ENCODE measurements at places on chromosomes 1 and 21.
A peak's percentile ranks its signal among the peaks of the same experiment; 100 is the strongest.

DNA sequence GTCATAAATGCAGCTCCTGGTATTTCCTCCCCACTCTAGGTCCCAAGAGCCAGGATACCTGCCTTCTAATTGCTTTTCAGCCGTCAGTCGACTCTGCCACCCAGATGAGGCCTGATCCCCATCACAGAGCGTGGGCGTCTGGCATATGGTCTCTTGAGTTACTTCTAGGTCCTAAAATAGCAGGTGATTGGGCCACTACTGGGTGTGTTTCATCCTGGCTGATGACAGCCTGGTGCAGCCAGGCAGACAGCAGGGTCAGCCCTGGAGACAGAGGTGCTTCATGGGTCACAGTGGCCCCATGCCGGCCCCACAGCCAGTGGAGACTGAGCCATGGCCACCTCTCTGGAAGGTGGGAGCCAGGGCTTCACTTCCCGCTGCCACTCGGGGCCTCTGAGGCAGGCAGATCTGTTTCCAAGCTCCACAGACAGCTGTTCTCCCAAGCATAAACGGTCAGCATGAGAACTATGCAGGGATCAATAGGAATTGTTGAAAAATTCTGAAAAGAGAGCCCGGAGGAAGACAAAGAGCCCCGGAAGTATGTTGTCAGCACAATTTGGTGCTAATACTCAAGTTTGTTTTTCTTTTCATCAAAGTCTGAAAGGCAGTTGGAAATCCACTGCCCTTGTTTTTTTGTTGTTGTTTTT is 83.0 kb downstream of the MAN1C1 start:
- DNase-seq = peak; percentile 45

- no peak for DNase-seq
Observed at GRCh38 chr1:106846656-106847055, 209.8 kb upstream of the PRMT6 start.

DNA sequence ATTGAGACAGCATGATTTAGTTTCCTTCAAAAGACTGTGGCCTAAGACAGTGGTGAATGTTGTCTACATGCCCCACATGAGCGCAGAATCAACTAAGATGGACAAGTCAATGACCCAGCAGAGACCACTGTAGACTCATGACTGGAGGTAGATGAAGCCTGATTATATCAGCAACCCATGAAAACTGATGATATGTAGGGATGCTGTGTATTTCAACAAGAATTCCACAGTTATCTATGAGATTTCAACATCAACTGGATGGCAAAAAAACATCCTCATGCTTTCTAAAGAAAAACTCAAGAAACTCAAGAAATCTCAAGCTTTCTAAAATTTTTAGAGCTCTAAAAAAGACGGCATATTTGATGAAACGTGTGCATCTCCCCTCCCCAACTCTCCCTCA is 413.9 kb upstream of the LYPLAL1 start:
- no peak for DNase-seq

DNA sequence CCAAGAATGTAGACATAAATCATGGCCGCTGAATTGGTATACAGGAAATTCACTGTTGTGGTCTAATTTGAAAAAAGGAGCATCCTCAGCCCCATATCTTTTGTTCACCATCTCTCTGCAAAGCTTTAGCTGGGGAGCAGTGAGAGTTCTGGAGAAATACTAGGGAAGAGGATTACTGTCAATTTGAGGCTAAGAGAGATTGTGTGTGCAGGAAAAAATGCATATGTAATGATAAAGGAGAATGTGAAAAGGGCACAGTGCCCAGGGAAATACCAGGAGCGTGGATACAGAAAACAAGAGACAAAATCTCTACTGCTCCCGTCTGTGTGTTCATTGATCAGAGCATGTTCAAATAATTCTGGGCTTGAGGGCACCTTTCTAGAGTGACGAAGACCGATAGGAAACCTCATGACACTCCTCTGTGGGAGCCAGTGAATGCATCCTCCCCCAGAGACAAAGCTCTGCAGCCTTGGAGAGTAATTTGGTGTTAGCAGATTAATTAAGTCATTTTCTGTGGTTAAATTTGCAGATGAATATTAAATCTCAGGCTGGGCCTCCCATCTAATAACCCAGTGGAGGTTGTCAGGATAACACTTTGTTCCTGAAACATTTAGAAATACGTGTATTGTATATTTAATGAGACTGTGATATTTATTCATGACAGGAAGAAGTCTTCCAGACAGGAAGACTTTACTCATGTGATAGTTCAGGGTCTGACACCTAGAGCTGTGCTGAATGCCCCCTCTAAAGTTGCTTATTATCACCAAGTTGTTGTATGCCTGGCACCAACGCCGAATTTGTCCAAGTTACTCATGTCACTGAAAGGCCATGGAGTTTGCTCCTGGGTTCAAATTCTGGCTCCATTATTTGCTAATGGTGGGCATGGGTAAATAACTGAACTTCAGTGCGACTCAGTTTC is 287.3 kb upstream of the SGIP1 start:
- DNase-seq = no peak

- no peak for DNase-seq
Observed at GRCh38 chr1:26177182-26177684, at the start of gene CNKSR1. Gene CNKSR1, plus strand, starts transcription at chr1:26177491. Its CDS starts 57 bp downstream, at chr1:26177548.

DNA sequence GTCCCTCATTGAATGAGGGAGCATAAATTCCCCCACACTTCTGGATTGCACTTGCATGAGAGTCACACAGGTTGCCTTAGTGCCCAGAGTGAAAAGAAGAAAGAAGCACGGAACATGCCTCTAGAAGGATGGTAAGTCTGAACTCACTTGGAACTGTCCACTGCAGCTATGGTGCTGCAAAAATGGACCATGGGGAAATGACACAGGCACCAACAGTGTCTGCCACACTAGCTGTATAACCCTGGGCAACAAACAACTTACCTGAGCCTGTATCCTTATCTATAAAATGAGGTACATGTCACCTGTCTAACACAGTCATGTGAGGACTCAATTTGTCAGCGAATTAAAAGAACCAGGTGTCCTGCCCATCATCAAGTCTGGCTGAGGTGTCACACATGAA is 50.7 kb downstream of the PALMD start:
- no peak for DNase-seq

DNA sequence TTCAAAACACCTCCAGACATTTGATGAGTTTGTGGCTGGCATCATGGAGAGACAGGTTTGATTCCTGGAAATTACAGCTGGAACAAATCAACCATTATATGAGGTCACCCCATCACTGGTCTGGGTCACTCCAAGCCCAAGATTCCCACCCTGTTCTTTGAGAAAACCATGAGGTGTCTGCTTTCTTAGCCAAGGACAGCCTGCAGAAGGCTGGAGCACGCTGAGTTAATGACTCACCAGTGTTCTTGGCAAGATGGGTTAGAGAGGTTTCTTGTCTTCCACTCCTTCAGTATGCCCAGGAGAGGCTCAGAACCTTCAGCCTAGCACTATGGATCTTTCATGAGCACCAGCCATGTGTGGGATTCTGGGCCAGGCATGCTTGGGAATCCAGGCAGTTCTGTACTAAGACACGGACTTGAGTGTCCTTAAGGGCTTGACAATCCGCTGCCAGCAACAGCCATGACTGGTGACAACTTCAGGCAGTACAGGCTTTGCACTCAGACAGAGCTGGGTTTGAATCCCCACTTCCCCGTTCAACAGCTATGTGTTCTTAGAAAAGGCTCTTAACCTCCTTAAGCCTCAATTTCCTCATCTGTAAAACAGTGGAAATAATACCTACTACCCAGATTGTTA is 43.9 kb downstream of the GRHL3 start:
- no peak for DNase-seq

DNA sequence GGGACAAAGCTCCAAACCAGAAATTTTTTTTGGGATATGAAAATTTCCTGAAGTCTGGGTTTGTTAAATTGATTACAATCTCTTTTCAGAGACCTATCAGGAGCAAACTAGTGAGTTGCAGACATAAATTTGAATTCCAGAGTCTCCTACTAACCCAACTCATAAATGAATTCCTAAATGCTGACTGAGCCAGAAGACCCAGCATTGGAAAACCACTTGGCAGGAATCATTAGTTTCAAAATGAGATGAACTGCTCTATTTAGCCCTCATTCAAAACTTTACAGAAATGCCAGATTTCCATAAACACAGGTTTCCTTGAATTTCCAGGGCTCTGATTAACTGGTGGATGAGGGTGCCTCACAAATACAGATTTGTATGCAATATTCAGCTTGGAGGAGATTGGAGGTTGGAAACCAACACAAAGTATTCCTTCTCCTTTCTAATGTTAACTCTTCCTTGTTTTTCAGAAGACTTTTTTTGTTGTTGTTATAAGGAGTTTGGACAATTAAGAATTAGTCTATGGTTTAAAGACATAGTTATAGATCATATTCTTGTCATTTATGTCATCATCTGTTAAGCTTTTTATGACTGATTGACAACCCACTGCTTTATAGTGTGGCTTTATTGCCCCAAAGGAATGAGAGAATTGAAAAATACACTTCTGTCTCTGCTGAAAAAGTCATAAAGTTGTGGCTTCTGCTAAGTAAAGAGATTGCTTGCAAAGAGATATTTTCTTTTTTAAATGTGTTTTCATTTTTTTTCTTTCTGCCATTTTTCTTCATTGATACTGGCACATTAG is 222.8 kb downstream of the HLX start:
- no peak for DNase-seq

GRCh38 chr1:246769306-246769705 is 45.1 kb downstream of the SCCPDH start:
- no peak for DNase-seq

GRCh38 chr1:183753464-183753891 is 51.4 kb upstream of the RGL1 start:
- no peak for DNase-seq

DNA sequence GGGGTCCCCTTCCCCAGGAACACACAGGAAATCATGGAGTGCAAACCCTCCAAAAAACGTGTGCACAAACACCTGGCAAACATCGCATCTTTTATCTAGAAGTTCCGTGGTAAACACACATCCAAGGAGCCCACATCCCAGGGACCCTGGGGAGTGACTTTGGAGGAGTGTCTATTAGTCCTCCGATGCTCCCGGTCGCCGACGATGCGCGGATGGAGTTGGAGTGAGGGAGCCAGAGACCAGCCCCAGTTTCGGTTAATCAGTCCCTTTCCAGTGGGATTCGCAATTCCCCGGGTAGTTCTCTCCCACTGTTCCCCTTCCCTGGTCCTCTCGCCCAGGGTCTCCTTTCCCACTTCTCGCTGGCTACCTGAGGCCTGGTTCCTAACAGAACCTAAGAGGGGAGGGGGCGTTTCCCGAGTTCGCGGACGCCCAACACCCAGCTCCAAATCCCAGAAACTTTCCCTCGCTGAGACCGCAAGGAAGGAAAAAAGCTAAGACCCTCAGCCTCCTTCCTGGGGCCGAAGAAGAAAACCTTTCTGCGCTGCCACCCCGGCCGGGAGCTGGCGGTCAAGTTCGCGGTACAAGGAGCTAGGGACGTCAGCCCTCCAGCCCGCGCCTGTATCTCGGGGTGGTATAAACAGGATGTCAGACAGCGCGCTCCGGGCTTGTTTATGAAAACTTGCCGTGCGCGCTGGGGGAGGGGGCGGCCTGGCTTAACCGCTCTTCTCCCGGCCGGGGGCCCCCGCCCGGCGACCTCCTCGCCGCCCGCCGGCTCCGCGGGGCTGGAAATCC is 787 bp downstream of the JAK1 start:
- peak; percentile 32 for DNase-seq
